ENCODE measurements at places on chromosomes 2 and 18. TPM values are rescaled to one million over a fixed set of nuclear protein-coding genes. Genes with fewer than 3 reads are reported as not detected.
A peak's percentile ranks its signal among the peaks of the same experiment; 100 is the strongest.

The ZNF396 gene
- 1.1 TPM for total RNA-seq

DNA sequence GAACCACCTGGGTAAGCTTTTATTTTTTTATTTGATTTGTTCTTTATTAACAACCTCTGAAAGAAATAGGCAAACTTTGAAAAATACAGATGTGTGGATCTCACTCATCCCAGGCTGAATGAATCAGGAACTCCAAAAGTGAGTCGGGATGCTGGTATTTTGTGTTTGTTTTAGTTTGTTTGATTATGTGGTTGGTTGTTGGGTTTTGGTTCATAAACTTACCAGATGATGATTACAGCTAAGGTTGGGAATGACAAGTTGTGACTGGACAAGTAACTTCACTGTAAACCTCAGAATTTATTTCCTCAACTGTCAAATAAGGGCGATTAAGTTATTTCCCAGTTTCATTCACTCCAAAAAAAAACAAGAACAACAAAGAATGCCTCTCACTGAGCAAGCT is 80.5 kb upstream of the KIF5C start:
- DNase-seq: no peak

- no peak for DNase-seq
Measured at GRCh38 chr18:58226429-58226828, 182.4 kb downstream of the NEDD4L start.

The ACMSD gene
- not detected for total RNA-seq

GRCh38 chr2:101818531-101819451 is 121.3 kb downstream of the MAP4K4 start:
- DNase-seq: no peak

DNA sequence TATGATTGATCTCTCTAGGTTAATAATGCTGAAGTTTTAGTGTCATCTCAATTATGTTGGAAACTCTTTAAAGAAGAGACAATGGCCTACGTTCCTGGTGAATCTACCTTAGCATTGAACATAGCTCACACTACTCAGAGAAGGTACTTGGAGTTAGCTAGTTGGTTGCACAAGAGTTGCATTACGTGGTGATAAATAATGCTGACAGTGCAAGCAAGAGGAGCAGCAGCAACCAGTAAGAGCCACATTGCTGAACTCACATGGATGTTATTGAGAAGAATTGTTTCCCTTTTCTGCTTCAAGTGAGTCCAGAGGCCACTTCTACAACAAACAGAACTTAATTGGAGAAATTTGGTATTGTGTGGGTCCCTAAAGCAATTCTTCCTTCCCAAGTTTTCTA is 737.1 kb downstream of the TDRD15 start:
- no peak for DNase-seq

GRCh38 chr18:63159590-63159989 is 160.0 kb downstream of the BCL2 start:
- DNase-seq: no peak

- no peak for DNase-seq
Measured at GRCh38 chr18:3171631-3172030, 48.1 kb downstream of the MYOM1 start.

- DNase-seq: no peak
Measured at GRCh38 chr2:68772109-68772508, 37.5 kb downstream of the ARHGAP25 start.

DNA sequence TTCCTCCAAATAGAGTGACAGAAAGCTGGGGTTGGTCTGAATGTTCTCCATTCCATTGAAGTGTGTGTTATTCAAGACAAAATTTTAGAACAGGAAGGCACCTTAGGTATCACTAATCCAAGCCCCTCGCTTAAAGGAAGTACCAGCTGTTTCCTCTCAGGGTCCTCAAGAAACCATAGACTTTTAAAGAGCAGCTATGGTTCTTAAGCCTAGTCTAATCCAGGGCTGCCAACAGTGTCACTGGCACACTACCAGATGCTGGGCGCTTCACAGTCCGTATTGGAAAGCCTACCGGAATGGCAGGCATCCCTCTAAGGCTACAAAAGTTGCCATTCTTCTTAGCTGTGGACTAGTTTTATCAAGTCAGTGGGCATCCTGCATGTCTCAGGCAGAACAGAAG is 1.9 kb downstream of the NEMP2 start:
- no peak for DNase-seq

The AMER3 gene
- not detected for total RNA-seq

GRCh38 chr2:32558492-32558891 is 69.4 kb upstream of the TTC27 start:
- no peak for DNase-seq

DNA sequence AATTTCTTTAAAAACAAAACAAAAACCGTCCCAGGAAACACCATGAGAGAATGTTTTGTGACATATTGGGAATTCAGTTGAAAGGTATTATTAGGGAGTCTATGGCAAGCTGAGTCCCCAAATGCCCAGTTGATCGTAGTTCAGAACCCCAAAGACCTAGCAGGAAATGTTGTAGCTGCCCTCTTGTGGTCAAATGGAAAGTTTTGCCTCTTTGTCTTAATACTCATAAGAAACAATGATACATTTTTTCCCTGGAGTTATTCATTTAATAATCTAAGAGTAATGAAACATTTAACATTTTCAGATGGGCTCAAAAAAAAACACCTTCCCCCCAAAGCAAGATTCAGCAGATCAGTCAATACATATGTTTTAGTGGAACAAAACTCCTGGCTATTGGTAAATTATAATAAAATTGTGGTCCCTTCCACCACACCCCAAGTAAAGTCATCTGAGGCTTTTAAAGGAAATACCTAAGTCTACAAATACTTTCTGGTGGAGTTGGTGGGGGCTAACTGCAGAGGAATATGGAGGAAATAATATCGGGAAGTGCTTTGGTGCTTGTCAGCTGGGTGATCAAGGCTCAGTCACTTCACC is 37.8 kb upstream of the EFEMP1 start:
- no peak for DNase-seq

DNA sequence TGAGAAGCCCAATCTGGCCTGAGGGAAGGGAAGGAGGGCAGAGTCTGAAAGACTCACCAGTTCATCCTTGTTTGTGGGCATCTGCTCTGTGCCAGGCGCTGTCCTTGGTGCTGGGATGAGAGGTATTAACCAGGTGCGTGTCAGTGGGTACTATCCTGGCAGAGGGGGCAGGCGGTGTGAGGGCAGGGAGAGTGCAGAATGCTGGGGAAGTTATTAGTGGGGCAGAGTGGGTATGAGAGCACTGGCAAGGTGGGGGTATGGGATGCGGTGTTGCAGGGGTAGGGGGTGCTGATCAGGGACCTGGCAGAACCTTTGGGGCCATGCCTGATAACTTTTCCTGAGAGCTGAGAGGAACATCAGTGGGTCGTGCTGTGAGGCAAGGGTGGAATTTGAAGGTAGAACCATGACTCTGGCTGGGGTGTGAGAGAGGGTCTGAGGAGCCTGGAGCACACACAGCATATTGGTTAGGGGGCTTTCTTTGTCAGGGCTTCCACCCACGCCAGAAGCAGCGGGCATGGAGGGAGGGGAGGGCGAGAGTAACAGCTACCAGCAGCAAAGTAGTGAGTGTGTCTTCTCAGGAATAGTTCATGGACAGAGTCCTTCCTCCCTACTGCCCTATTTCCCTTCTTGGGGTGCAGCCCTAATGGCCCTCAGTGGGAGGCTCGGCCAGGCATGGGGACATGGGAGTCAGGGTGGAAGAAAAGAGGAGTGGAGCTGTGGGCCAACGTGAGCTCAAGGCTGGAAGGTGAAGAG is 290.7 kb downstream of the CYP26B1 start:
- DNase-seq: no peak

DNA sequence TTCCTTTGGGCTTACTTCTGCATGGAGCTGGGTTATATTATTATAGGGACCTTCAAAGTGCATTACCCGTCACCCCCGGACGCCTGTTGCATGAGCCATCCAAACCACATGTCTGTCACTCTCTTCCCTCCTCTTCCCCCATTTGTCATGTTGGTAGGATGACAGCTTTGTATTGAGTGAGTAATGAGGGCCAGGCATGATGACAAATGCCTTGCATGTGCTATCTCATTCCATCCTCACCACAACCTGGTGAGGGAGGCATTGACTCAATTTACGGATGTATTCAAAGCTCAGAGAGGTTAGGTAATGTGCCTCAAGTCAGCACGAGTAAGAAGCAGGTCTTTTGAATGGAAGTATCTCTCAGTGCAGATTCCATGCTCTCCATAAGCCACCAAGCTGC is 510.5 kb upstream of the TNP1 start:
- no peak for DNase-seq

The IL36A gene
- total RNA-seq: not detected

- DNase-seq: peak; percentile 72
Measured at GRCh38 chr2:239238839-239239606, 161.8 kb downstream of the HDAC4 start.

DNA sequence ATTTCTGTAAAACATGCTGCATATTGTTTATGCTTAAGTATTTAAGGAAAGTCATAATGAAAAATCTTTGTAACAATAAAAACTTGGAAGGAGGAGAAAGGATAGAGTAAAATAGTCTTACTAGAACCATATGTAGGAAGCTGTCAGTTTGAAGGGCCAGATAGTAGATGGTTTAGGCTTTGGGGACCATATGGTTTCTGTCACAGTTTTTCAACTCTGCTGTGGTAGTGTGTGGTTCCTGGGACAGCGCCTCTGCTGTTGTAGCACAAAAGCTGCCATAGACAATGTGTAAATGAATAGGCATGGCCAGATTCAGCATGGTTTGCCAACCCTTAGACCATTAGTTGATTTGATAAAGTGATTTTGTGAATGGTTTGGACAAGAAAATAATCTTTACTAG is 75.5 kb downstream of the SLC39A10 start:
- DNase-seq: no peak

GRCh38 chr2:199191461-199191860 is 266.3 kb downstream of the SATB2 start:
- DNase-seq: no peak

DNA sequence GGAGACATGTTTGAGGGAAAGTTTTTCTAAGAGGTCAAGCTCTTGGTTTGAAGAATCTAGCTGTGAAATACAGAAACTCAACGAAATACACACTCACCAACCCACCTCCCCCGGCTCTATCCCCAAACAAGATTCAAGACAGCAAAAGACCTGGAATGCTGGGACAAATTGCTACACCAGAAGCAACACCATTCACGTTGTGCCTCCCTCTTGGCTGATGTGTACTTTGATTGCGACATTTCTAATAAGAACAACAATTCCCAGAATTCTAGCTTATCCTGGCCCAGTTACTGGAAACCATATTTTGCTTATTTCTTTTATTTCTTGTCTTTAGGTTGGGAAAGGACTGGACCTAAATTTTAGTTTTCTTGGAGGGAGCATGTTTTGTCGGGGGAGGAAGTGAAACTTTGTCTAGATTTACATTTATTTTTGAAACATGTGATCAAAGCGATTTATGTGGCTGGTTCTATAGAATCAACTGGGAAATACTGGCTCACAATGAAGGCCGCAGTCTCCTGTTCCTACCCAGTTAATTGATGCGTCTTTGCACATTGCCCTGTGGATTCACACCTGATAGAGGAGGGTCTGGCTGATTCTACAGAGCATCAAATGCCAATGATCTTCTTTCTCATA is 29.6 kb upstream of the LPIN1 start:
- no peak for DNase-seq

The CASP10 gene
- 4.1 TPM for total RNA-seq

The IL1RL2 gene
- total RNA-seq: 20.6 TPM

- DNase-seq: no peak
Measured at GRCh38 chr18:32483002-32483401, 12.3 kb upstream of the GAREM1 start.

GRCh38 chr2:239466755-239467271 is 66.0 kb upstream of the HDAC4 start:
- peak; percentile 79 for DNase-seq

The SLC40A1 gene
- 16.0 TPM for total RNA-seq

DNA sequence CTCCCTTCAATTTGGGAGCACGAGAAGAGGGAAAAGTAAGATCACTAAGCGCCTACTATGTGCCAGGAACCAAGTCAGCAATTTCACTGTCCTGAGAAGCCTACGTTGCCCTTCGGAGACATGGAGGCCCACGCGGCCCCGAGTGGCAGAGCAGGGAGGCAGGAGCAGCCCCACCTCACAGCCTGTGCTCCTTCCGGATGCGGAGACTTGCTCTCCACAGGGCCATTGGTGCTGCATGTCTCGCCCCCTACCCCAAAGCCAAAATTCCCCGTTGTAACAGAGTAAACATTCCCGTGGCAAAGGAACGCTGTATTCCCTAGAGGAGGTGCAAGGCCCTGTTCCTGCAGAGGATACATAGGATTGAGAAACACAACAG is 4.5 kb downstream of the SLC14A2 start:
- DNase-seq: no peak

DNA sequence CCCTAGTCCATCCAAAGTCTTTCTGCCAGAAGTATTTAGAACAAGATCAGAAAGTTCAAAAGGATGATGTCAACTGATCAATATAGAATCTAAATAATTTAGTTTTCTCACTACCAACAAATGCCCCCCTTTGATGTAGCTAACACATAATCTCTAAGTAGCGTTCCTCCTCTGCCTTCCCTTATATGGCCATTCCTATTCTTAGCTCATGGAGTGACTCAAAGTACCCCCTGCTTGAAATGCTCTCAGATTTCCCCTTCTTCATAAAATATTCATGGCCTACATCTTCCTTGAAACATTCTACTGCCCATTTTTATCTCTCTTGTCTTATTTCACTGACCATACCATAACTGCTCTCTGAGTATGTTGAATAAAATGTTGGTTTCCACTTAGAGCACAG is 151.5 kb downstream of the UPP2 start:
- no peak for DNase-seq

DNA sequence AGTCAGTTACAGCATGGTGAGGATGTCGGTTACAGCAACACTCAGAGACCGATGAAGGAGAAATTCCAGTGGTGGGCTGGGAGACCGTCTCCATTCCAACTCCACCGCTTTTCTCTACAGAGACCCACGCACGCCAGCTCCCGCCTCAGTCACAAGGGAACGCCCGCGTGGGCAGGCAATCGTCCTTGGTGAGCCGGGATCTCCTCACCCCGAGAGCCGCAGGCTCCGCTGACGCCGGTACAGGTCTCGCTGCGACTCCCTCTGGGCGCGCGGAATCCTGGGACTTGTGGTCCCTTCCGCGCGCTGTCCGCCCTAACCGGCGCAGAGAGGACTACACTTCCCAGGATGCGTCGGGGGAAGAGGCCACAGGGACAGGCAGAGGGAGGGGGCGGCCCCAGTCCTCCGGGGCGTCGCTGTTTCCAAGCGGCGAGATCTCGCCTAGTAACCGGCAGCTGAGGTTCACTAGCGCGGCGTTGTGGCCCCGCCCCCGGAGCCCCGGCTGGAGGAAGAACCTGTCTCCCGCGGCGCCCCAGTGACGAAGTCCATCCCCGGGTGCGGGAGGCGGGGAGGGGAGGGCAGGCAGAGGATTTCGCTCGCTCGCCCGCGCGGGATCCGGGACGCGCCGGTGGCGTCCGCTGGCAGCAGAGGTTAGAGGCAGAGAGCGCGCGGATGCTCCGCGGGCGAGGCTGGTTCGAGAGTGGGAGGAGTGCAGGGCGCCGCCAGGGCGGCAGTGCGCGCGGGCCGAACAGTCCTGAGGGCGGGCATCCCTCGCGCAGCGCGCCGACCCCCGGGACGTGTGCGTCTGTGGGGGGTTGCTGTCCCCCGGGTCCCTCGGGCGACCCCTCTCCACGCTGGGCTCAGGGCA is at the start of gene EML6:
Gene EML6 (plus strand): TSS at position 532 of the 865 bp plus-strand sequence. CDS start 1,400 bp downstream, outside the sequence.
- peak; percentile 99 for DNase-seq

The RBBP8 gene
- total RNA-seq: 33.8 TPM

GRCh38 chr2:3144856-3145255 is 232.8 kb downstream of the EIPR1 start:
- DNase-seq: peak; percentile 69

The GBX2 gene
- not detected for total RNA-seq

Data from lower leg skin (tissue), 4 donors.